GM23248 (cell line): ENCODE measurements at places on chromosomes 3 and 15. TPM values are rescaled to one million over a fixed set of nuclear protein-coding genes. Genes with fewer than 3 reads are reported as not detected.

The ZBBX gene
- total RNA-seq, result not detected in 2 replicates

The TMED3 gene
- 209 and 239 TPM in 2 replicates for total RNA-seq

- H3K27me3 ChIP-seq, result no peaks in the 10 kb centered on the region
- no peak overlapping the region for H3K27ac ChIP-seq
- H3K36me3 ChIP-seq, result no peaks in the 10 kb centered on the region
- H3K4me1 ChIP-seq, result peaks cover 22% of the 10 kb centered on the region
- no peak for DNase-seq
Observed at GRCh38 chr15:52727815-52728214, 48.6 kb upstream of the ATOSA start.

GRCh38 chr15:89058876-89059405 is 29.3 kb upstream of the ABHD2 start:
- H3K27ac ChIP-seq, result no peak overlapping the region
- H3K4me3 ChIP-seq, result no peak overlapping the region
- H3K4me1 ChIP-seq, result no peaks in the 10 kb centered on the region
- H3K27me3 ChIP-seq, result no peaks in the 10 kb centered on the region
- no peaks in the 10 kb centered on the region for H3K36me3 ChIP-seq
- DNase-seq, result no peak

DNA sequence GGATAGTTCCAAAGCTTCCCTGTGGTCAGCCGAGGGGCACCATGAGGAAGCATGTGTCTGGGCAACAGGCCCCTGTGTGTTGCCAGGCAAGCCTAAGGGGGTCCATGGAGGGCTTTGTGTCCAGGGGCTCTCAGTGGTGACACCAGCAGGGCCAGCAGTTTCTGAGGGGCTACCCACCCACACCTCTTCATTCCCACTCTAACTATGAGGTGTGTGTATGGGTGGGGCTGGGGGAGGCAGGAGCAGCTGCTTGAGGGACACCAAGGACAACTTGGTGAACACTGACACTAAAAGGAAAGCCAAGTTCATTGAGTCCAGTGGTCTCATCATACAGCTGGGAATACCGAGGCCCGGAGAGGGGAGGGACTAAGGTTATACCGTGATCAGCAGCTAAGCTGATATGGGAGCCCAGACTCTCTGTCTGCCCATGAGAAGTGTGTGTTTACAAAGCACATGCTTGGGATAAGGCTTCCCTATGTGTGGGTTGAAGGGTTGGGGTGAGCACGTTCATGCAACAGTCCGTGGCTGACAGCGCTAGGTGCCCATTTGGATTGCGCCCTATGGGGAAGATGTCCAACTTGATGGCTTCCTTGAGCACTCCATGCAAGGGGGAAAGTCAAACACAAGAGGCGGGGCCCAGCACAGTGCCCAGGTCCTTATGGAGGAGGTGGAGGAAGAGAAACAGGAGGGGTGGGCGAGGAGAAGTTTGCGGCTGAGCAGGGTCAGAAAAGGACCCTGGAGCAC is 34.8 kb upstream of the CHRNB4 start:
- H3K4me3 ChIP-seq, result no peak overlapping the region
- no peaks in the 10 kb centered on the region for H3K36me3 ChIP-seq
- no peak for DNase-seq
- no peak overlapping the region for H3K27ac ChIP-seq
- H3K4me1 ChIP-seq, result no peaks in the 10 kb centered on the region

The HTR3E gene
- not detected in 2 replicates for total RNA-seq

DNA sequence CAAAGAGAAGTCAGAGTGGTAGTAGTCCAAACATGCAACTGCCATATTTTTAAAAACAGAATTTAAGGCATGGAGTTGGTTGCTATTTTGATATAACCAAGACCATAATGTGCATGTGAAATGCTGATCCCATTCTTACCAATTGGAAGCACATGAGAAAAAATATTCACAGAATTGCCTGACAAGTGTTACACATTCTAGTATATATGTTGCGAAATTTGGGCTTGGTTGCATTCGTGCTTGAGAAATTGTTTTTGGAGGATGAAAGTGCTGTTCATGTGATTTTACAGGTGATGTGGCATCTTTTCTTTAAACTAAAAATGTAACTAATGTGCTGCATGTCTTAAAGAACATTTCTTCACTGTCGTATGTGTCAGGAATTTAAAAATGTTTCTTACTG is 199.7 kb downstream of the CHL1 start:
- H3K27ac ChIP-seq, result no peak overlapping the region
- H3K36me3 ChIP-seq, result no peaks in the 10 kb centered on the region
- H3K27me3 ChIP-seq, result no peaks in the 10 kb centered on the region
- DNase-seq, result peak; percentile 19

The PPIP5K1 gene
- 8.0 and 13.1 TPM in 2 replicates for total RNA-seq

DNA sequence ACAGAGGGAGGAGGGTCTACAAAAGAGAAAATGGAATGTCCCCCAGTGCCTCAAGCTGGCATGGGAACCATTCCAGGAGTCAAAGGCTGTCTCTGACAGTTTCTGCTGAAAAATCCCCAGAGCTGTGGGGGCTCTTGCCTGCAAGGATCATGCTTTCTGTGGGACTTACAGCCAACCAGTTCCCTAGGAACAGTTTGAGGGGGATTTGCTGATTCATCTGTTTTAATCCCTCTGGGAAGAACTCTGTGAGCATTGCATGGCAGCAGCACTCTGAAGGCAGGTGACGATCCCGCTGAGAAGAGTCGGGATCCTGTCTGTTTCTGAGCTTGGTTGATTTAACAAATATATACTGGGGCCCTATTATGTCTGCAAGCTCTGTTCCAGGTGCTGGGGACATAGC is 176.0 kb downstream of the SSR3 start:
- H3K36me3 ChIP-seq, result no peaks in the 10 kb centered on the region
- DNase-seq, result no peak
- H3K27ac ChIP-seq, result no peak overlapping the region
- H3K4me3 ChIP-seq, result no peak overlapping the region
- no peaks in the 10 kb centered on the region for H3K27me3 ChIP-seq

GRCh38 chr3:16671690-16672089 is 66.5 kb upstream of the DAZL start:
- no peak for DNase-seq
- H3K36me3 ChIP-seq, result no peaks in the 10 kb centered on the region
- H3K27me3 ChIP-seq, result no peaks in the 10 kb centered on the region
- H3K27ac ChIP-seq, result no peak overlapping the region
- H3K4me1 ChIP-seq, result no peaks in the 10 kb centered on the region

GRCh38 chr3:80263260-80263659 is 495.5 kb upstream of the ROBO1 start:
- no peak overlapping the region for H3K4me3 ChIP-seq
- no peaks in the 10 kb centered on the region for H3K36me3 ChIP-seq
- H3K27me3 ChIP-seq, result no peaks in the 10 kb centered on the region
- no peak overlapping the region for H3K27ac ChIP-seq
- DNase-seq, result no peak
- H3K4me1 ChIP-seq, result no peaks in the 10 kb centered on the region

- H3K36me3 ChIP-seq, result no peaks in the 10 kb centered on the region
- DNase-seq, result no peak
- no peak overlapping the region for H3K27ac ChIP-seq
- peaks cover 19% of the 10 kb centered on the region for H3K4me1 ChIP-seq
- H3K4me3 ChIP-seq, result no peak overlapping the region
- H3K27me3 ChIP-seq, result no peaks in the 10 kb centered on the region
Observed at GRCh38 chr3:65884071-65884470, 154.6 kb downstream of the MAGI1 start.
